Thymus (tissue), 14 donors: ENCODE measurements at places on chromosomes 12 and 14. TPM values are rescaled to one million over a fixed set of nuclear protein-coding genes. Genes with fewer than 3 reads are reported as not detected.

DNA sequence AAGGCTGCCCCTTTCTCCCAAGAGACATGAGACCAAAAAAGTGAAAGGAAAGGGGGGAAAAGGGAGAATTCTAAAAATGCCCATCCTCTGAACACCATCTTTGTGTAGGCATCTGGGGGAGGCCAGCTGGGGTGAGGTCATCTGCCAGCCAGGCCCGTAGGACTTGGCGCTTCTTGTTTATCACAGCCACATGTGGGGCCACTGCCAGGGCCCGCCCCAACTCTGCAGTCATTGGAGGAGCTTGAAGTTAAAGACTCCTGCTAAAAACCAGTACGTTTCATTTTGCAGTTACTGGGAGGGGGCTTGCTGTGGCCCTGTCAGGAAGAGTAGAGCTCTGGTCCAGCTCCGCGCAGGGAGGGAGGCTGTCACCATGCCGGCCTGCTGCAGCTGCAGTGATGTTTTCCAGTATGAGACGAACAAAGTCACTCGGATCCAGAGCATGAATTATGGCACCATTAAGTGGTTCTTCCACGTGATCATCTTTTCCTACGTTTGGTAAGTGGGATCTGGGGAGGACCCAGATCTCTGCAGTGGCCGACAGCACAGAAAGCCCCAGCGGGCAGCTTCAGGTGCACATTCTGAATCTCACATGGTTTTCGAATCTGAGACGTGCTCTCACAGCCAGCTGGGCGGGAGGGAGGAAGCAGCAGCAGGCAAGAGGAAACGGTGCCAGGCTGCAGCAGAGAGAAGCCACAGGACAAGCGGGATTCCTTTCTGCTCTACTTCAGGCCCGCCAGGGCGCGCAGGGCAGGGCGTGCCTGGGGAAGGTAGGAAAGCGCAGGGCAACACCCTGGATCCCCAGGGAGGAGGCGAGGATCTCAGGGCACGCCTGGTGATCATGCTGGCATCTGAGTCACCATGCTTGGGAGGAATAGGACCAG lies at the start of gene P2RX7:
Gene P2RX7 (plus strand): TSS at position 276 of the 881 bp plus-strand sequence. CDS start 95 bp downstream, at position 371.
- peak; percentile 39 for DNase-seq

Gene TAS2R20
- 0.30 TPM for polyA plus RNA-seq

GRCh38 chr12:96534339-96534738 lies 45.0 kb downstream of the CFAP54 start:
- no peak for DNase-seq

Gene AKAP6
- 1.4 TPM for polyA plus RNA-seq

DNA sequence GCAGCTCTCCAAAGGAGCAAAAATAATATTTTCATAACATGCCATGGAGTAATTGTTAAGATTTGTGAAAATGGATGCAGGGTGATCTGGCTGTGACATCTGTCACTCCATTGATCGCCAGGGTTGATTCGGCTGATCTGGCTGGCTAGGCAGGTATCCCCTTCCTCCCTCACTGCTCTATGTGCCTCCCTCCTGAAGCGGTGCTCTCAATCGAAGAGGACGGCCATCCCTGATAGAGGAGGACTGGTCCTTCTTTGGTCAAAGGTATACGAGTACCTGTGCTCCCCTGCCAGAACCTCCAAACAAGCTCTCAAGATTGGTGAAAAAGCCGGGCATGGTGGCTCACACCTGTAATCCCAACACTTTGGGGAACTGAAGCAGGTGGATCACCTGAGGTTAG lies 47.9 kb downstream of the VCPKMT start:
- DNase-seq = no peak

GRCh38 chr12:897386-897785 lies 52.1 kb downstream of the RAD52 start:
- DNase-seq = no peak

GRCh38 chr12:93197067-93197593 lies 180.6 kb upstream of the NUDT4 start:
- DNase-seq = no peak

Gene CCDC60
- polyA plus RNA-seq = 0.37 TPM

GRCh38 chr12:100508751-100509150 lies 35.1 kb downstream of the NR1H4 start:
- DNase-seq = no peak

- no peak for DNase-seq
Measured at GRCh38 chr12:24798335-24798734, 150.6 kb downstream of the BCAT1 start.
